Umbilical cord (tissue), 2 donors: ENCODE measurements at places on chromosomes 5 and 9.
A peak's percentile ranks its signal among the peaks of the same experiment; 100 is the strongest.

DNA sequence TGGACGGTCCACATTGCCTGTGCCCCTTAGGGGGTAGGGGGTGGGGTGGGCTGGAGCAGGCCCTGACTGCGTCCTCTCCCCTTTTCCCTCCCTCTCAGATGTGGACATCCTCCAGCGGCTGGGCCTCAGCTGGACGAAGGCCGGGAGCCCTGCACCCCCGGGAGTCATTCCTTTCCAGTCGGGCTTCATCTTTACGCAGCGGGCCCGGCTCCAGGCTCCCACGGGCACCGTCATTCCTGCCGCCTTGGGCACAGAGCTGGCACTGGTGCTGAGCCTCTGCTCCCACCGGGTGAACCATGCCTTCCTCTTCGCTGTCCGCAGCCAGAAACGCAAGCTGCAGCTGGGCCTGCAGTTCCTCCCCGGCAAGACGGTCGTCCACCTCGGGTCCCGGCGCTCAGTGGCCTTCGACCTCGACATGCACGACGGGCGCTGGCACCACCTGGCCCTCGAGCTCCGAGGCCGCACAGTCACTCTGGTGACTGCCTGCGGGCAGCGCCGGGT is 12.3 kb downstream of the COL27A1 start:
- no peak for DNase-seq

GRCh38 chr9:102244916-102245315 is 506.5 kb upstream of the GRIN3A start:
- DNase-seq = no peak

- DNase-seq = peak; percentile 37
Measured at GRCh38 chr9:77177894-77178794, 810 bp downstream of the VPS13A start.

DNA sequence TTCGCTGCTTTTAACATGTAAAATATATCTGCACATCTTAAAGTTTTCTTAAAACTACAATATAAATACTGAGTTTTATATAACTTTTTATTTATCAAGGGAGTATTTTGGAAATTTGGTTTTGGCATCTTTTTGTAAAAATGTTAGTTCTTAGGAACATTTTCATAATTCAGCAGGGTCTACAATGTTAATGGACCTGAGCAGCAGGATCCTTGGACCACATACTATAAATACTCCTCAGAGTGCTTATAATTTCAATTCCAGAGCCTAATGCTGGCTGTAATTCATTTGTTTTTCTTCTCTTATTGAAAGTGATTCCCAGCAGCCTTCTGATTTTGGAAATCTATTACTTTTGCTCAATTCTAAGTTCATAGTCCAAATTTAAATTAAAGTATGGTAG is 1216.2 kb downstream of the MAT2B start:
- DNase-seq = no peak

DNA sequence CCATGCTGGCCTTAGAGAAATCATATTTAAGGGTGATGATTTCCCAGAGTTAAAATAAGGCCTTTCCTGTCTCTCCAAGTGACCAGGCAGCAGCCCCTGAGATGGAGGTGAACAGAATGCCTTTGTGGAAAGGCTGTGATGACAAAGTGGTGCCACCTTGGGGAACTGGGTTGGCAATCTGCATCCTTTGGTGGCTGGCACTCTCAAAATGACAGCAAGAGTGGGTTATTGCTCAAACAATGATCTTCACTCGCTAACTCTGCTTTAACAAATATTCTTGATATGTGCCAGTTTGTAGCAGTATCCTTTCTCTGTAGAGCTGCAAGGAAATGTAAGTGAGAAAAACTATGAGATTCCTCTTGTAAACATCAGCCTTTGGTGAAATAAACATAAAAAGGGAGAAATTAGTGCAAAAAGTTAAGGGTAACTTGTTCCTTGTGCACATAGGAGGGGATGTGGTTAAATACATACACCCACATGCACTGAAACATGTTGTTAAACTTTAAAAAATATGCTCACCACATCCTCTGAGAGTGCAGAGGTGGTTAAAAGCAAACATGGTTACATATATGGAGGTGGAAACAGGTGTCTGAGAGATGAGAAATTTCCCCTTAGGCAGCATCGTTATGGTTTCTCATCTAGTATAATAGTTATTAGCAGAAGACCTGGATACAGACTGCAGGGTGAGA is 373.4 kb upstream of the CTNND2 start:
- DNase-seq = no peak

DNA sequence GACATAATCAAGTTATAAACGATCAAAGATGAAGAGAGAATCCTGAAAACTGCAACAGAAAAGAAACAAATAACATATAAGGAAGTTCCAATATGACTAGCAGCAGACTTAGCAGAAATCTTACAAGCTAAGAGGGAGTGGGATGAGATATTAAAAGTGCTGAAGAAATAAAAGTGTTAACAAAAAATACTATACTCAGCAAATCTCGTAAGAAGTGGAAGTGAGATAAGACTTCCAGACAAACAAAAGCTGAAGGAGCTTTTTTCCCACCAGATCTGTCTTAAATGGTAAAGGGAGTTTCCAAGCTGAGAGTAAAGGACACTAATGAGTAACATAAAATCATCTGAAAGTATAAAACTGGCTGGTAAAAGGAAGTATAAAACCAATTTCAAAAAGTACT is 2036.0 kb upstream of the C9orf72 start:
- no peak for DNase-seq

- DNase-seq = no peak
Measured at GRCh38 chr9:35519692-35520363, 29.9 kb downstream of the RUSC2 start.

GRCh38 chr5:171157775-171158174 is 151.3 kb upstream of the TLX3 start:
- DNase-seq = no peak

DNA sequence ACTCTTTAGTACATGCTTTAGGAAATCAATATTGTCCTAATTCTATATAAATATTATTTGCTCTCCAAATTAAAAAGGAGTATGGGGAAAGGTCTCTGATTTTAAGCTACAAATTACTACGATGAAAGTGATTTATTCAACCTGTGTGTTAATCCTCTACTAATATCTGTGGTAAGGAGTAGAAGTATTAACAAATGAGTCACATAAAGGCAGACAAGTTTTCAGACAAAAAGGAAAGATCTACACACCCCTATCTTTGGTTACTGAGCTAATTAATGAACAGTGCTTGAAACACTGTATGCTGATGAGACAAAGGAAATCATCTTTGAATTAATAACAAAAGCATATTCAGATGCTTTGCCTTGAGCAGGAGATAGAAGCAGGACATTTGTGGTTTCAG is 15.9 kb downstream of the LOX start:
- DNase-seq = no peak

- DNase-seq = no peak
Measured at GRCh38 chr5:106262395-106262794, 1408.3 kb downstream of the EFNA5 start.

DNA sequence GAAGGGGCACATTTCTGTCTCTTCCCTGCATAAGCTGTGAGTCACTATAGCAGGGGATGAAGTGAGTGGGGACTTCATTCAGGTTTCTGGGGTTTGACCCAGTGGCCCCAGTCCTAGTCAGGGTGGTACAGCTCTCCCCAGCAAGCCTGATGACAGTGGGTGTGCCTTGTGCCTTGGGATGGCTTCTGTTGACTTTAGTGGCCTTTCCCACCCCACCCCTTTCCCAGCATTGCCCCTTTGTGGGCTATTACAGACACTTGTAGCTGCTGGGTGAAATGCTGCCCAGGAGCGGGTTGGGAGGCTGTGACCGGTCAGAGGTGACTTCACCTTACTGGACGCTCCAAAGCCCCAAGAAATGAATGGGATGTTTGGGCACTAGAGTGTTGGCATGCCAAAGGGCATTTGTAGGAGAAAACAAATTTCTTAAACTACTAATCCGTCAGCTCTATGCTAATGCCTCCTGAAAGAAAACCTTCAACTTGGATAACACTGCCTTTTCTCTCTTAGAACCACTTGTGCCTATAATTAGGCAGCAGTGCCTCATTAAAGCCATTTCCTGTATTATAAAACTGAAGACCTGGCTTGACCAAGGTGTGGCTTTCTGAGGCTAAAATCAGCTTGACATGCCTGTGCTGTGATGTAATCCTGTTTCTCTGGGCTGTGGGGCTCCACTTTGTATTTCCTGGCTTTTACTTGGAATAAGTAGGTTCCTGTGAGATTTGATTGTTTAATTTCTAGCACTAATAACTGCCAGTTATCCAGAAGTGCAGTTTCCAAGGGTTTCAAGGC is 119.0 kb upstream of the SLC25A48 start:
- peak; percentile 43 for DNase-seq

DNA sequence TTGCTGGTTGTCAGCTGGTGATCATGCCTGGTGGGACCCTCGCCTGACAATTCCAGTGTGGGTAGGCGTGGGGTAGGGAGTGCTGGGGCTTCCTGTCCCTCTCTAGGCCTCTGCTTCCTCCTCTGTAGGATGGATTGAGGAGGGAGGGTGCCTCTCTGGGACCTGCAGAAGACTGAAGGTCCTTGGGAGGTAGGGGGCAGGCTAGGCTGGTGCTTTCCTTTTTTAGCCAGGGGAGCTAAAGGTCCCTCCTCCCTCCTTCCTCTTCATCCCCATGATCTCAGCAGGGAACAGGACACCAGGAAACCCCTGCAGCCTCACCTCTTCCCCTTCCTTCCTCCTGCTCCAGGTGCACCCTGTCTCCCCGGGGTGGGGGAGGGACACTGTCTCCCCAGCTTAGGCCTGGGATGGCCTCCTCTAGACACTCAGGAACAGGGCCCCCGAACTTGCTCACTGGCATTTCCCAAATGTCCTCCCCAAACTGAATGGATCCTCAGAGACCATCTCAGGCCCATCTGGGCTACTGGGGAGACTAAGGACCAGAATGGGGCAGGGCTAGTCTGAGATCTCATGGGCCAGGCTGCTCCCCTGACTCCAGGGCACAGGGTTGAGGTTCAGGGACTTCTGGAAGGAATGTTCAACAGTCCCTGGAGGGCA is 8.4 kb downstream of the SH2D3C start:
- DNase-seq = no peak

- no peak for DNase-seq
Measured at GRCh38 chr5:83917261-83917908, 196.7 kb upstream of the HAPLN1 start.

DNA sequence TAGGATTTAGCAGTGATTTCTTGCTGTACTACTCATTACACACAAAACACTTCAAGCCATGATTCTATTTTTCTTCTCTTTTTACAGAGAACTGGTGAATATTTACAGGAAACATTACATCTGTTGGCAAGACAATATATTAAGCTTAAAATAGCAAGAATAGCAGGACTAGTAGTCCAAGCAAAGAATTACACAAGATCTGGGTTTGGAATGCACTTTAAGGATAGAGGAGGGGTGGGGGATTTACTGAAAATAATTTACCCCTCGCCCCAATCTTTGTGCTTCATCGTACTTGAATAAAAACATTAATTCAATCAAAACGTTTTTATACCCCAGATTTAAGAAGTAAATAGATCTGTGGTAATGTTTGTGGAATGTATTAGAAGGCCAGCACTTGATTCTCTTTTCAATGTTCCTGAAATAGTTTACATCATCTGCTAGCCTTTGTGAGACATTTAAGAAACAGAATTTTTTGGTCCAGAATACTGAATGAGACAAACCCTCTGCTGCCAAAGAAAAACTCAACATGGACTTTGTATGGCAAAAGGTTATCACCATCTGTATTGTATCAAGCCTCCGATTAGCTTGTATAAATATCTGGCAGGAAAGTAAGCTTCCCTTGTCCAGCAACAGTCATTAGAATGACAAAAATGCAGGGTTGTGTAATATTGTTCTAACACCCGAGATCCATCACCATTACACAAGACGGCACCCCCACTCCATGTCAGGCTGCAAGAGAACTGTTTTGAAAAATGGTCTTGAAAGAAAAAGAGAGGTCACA is 23.8 kb downstream of the SVEP1 start:
- DNase-seq = peak; percentile 76

GRCh38 chr5:173963182-173963838 is 25.7 kb upstream of the C5orf47 start:
- peak; percentile 48 for DNase-seq

- no peak for DNase-seq
Measured at GRCh38 chr5:149379177-149379761, at the start of gene IL17B. Gene IL17B, minus strand, starts transcription at chr5:149379292. Its CDS starts 67 bp downstream, at chr5:149379225.

DNA sequence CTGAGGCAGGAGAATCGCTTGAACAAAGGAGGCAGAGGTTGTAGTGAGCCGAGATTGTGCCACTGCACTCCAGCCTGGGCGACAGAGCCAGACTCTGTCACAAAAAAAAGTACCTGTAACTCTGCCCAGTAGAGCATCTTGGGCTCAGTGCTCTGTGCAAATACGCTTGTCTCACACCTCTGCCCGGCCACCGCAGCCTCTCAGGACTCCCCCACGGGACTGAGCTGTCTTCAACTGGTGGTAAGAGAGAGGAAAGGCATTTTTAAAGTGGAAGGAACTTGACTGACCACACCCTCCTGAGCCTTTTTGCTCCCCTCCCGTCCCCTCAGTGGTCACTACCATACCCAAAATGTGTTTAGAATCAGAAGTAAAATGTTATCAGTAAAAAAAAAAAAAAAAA is 174.3 kb upstream of the PIK3R1 start:
- DNase-seq = no peak

DNA sequence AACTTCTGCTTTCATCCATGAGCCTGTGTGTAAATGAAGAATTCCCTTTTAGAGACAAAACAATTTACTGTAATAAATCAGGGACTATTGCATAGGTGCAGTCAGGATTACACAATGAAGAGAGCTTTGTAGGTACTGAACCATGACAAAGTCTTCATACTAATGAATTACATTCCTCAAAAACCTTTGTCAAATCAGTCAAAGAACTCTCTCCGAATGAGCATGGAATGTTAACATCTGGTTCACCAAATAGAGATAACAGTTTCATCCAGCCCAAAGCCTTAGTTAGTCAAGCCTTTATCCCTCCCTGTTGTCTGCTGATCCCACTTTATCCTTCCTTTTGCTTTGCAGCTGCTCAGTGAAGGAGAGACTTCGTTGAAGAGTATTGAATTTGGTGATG is 62.9 kb upstream of the DMRTA1 start:
- DNase-seq = no peak

DNA sequence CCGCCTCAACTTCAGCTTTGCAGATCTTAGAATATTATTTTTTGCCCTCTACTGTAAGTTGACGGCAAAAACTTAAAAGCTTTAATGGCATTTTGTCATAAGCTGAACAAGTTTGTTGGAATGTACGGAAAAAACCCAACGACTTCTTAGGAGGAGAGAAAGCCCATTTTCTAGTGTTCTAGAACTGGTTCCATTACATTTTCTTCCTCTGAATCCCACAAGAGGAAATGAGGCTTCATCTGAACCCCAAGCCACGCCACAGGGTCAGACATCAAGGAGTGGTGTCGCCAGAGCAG is 113.7 kb downstream of the LHFPL2 start:
- no peak for DNase-seq

DNA sequence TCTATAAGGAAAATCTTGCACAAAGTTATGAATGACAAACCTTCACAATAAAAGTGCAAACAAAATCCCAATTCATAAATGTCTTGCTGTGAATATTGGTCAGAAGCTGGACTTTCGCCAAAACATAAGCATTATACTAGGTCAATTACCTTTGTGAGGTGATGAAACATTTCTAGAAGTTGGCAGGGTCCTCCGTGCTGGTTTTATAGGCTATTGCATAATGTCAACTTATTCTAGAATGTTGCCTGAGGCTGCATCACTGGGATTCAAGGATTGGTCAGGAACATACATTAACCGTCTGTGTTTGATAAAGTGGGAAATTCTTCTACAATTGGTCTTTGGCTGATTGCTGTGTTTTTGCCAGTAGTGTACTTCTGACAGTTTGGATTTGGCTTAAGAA is 49.8 kb upstream of the PALM2AKAP2 start:
- DNase-seq = peak; percentile 41

GRCh38 chr9:3875361-3876132 is 349.7 kb upstream of the RFX3 start:
- no peak for DNase-seq

- no peak for DNase-seq
Measured at GRCh38 chr5:128156521-128156920, 73.0 kb downstream of the SLC12A2 start.
